Stimulated activated CD4-positive, alpha-beta T cell treated with anti-CD3 and anti-CD28 coated beads, Interleukin-4, amount 100 ng/mL, for 24 hours (primary cell): ENCODE measurements at places on chromosomes 5 and 9.

DNA sequence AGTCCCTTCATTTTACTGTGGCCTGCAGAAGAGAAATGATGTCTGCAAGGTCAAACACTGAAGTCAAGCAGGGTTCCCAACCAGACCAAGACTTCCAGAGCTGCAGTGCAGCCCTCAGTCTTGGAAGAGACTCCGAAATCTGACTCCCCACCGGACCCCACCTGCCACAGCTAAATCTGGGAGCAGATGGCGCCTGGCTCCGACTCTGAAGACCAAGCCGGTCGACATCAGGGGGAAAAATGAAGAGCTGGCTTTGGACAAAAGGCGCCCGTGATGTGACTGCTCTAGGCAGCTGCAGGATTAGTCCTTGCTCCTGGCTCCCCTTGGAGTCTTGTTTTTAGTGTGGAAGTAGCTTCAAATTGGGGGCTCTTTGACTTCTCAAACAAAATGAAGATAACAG lies 72.4 kb upstream of the ZNF622 start:
- no peak for DNase-seq

DNA sequence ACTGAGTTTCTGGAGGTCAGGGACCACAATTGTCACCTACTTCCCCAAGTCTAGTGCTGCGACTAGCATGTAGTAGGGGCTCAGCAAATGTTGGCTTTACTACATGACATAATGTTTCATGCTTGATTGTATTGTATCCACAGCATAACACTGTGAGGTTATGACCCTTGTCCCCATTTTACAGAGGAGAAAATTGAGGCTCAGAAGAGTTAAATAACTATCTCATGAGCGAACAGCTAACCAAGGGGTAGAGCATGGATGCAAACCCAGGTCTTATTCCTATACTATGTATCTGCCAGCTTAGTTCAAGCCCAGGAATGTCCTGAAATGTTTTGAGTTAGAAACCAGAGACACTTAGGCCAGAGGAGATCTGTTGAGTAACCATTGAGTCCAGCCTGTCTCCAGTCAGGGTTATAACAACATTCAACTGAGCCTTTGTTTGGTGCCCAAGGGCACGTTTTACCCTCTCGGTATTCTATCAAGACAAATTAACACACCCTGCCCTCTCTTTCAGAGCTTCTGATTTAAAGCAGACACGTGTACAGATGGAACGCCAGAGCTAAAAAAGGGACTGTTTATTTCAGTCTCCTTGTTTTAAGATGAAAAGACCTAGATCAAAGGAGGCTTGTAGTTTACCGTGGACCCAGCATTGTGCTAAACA lies 16.5 kb downstream of the ANGPTL2 start:
- DNase-seq = no peak

- DNase-seq = no peak
Observed at GRCh38 chr5:79929095-79929494, 62.0 kb downstream of the MTX3 start.

DNA sequence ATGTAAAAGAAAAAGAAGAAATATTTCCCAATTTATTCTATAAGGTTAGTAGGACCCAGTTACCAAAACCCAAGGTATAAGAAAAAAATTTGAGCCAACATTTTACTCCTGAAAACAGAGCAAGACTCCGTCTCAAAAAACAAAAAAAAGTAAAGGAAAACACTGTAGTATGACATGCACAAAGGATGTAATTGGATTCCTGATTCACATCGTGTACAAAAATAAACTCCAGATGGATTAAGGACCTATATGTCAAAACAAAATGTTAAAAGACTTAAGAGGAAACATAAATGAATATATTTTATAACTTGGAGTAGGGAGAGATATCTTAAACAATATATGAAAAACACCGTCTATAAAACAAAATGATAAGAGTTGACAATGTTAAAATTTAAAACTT lies 13.8 kb downstream of the PHYKPL start:
- DNase-seq = no peak

DNA sequence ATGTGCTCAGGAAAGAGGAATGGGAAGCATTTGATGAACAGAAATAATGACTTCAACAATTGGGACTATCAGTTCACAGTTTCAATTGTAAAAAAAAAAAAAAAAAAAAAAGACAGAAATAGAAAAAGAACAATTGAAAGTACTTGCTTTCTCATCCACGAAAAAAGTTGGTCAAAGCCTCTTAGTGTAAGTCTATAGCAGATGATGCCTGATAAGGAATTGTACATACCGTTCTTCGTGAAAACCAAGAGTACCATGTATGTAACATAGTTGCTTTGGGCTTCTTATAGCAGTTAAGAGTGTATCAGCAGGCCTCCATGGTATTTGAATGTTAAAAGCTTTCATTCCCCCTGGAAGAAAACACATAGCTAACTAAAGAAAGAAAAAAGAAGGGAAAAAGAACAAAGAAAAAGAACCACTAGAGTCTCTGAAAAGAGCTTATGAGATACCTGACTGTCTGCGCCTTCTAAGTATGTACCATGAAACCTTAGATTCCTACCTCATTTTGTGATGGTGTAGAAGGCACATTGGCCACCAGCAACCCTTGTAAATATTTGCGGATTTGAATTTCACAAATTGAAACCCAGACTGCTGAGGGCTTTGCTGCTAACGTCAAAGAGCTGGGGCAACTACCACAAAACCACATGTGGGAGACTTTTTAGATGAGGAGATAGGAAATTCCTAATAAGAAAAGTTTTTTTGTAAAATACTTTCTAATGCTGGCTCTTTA lies 75.2 kb downstream of the TMC1 start:
- DNase-seq = no peak
